ELF-1 (cell line): ENCODE measurements at places on chromosomes 2 and 18.

DNA sequence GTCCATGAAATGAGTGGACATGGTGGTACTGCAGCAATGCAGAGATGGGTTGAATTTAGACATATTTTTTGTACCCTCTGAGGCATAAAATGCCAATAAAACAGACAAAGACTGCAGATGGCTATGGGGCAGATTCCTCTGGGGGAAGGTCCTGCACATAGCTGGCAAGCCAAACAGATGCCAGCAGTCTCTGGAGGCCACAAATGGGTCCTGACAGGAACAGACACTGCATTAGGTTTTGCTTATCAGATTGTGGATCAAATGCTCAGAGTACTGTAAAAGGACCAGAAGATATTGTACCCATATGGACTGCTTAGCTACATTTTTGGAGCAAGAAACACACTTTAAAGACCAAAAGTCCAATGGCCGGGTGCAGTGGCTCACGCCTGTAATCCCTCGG lies 40.9 kb upstream of the ORC2 start:
- DNase-seq = no peak

GRCh38 chr2:47870641-47871540 lies 35.4 kb downstream of the FBXO11 start:
- no peak for DNase-seq

DNA sequence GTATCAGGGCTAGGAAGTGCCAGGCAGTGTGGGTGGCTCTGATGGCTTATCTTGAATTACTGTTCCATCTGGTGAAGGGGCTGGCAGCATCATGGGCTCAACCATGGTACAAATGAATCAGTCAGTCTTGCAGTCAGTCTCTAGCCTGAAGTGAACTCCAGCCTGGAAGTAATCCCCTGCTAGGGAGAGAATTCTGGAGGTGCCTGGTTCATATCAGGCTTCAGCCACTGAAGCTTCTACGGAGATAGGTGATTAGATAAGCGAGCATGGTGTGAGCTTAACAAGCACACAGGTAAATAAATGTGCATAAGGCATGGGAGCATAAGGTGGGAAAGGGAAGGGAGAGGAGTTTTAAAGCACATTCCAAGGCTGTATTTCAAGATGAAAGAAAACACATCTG lies 541.7 kb downstream of the MBD2 start:
- peak; percentile 2 for DNase-seq

GRCh38 chr2:178057179-178057680 lies 15.3 kb downstream of the PDE11A start:
- no peak for DNase-seq

DNA sequence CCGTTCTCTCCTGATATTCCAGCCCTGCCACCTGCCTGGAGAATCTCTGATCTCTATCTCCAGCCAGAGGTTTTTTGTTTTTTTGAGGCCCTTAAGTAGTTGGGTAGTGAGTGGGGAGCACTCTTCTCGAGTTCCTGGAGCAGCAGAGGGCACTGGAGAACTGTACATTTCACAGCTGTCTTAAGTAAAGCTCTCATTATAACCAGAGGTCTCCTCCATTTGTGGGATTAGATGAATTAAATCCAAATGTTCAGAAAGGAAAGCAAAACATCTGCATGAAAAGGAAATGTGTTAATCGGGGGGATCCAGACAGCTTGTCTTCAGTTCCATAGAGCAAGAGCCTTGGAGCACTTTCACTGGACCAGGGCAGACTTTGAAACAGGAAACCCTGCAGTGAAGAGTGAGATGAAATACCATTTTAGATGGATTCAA lies 32.8 kb downstream of the AOX1 start:
- DNase-seq = no peak
